ENCODE measurements at places on chromosomes 3 and 15.

GRCh38 chr15:73794443-73795133, 41.4 kb upstream of the INSYN1 start:
- DNase-seq = no peak

- DNase-seq = no peak
Observed at GRCh38 chr3:127307916-127308315, 20.1 kb upstream of the PRR20G start.

GRCh38 chr3:72487078-72487765, 361.0 kb downstream of the SHQ1 start:
- peak; percentile 56 for DNase-seq

DNA sequence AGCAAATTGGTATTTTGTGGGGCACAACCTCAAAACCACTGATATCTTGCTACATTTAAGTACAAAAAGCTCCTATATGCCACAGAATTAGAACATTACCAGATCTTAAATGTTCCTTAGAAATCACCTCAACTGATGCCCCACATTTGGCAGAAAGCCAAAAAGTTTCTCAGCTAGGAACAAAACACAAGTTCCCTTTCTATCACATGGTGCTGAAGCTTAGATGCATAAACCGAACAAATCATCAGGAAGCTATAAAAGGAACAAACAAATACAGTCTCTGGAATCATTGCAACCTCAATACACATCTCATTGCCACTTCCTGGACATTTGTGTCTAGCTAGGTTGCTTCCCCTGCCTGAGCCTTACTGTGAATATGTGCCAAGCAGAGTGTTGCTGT, 492.6 kb downstream of the LPP start:
- DNase-seq = no peak

DNA sequence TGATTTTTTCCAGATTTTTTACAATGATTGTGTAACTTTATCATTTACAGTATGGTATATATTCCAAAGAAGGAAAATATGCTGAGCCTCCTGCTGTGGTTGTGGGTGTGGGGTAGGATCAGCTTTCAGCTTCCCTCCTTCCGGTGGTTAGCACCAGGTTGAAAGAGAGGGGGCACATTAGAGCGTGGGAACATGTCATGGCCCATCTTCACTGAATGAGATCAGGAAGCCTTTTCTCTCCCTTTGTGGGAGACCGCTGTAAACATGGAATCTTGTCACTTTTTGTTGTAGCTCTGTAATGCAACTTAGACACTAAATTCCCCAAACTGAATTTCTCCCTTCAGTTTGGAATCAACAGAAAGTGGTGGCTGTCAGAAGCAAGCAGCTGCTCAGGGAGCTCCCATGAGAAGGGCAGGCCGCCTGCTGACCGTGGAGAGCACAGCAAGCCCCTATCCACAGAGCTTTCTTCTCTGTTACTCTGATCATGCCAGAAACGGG, 86.7 kb upstream of the LIMD1 start:
- DNase-seq = no peak

DNA sequence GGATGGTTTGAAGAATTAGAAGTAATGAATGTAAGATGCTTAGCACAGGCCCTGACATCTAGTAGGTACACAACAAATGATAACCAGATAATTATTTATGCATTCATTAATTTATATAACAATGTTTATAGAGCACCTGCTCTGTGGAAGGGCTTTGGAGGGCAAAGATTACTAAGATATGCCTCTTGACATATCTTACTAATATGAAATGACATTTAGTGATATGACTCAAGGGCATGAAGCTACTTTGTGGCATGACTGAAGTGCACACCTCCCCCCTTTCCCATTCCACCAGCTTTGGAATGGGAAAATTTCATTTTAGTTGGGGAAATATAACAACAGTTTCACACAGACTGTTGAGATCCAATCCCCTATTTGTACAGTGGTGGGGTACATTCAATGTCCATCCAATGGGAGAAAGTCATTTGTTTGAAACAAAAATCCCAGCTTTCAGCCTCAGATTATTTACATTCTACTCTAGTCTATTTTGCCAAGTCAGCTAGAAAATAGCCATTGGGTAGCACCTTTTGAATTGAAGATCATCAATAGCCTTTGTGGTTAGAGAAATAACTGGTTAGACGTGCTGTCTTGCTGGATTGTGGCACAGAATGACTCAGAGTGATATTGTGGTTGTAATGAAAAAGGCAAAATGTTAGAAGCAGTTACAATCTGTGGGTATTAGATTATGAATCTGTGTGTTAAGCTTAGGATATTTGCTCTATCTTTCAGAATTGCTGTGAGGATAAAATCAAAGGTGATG, 72.9 kb downstream of the MOBP start:
- DNase-seq = no peak

- no peak for DNase-seq
Observed at GRCh38 chr15:68633231-68634121, 54.7 kb downstream of the CORO2B start.

GRCh38 chr3:51216291-51216690, 168.8 kb upstream of the MANF start:
- DNase-seq = no peak

DNA sequence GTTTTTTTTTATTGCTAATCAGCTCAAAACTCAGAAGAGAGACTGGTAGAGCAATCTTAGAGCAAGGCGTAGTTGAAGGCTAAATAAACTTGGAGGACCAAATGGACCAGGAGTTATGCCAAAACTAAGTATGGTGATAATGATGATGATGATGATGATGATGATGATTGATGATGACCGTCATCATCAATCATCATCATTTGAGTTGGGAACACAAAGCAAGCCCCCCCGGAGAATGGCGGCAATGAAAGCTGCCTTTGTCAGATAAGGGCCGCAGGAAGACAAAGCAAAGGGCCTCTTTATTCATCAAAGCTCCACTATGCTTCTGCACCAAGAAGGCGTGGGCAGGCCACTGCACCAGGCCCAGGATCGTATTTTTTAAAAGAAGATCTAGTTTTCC, 82.1 kb upstream of the RAD18 start:
- DNase-seq = no peak

GRCh38 chr15:63971427-63971805, 74.9 kb downstream of the DAPK2 start:
- DNase-seq = peak; percentile 54

DNA sequence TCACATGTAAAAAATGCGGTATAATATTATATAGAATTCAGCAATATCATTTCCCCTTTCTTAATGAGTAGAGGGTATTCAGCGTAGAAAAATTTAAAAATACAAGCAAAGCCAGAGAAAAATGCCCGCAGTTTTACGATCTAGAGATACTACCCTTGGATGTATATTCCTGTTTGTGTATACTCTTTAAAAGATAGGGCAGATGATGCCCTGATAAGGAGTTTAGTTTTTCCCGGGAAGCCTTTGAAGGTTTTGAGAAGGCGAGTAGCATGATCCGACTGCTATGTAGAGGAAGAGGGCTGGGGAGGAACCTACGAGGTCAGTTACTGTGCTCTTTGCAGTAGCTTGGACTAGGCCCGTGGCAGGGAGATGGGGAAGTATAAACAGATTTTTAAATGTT, 1.2 kb downstream of the YEATS2 start:
- DNase-seq = no peak

DNA sequence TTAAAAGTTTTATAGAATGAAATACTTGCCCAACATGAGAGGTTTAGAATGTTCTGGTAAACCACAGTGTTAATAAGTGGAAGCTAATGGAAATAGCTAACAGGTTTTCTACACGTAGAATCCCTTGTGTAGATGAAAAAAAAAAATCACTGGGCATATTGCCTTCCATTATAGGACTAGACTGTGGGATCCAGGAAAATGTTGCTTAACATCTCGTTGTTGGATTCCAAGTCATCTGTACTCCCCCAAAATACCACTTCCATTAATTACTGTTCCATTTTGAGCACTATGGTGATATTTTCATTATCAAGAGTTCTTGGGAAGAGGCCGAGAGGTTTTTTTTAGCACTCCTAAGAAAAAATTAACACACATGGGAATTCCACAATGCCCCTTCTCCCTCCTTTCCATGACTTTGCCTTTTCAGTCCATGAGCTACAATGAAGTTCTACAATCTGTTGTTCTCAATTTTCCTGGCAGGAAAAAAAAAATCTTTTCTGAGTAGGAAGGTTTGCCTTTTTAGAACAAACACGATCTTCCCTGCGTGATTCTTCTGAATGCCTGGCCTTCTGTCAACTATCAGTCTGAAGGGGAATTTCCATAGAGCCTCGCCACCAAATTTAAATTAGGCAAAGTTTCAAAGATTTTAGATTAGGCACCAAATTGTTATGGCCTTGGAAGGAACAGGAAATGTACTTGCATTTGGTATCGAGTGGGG, 74.4 kb upstream of the CTDSPL start:
- no peak for DNase-seq

Measured in stimulated activated CD4-positive, alpha-beta T cell treated with anti-CD3 and anti-CD28 coated beads, Interleukin-12 subunit alpha, Interleukin-12 subunit beta, amount 100 ng/mL, for 24 hours (primary cell).